ENCODE measurements at places on chromosomes 2 and 18.

GRCh38 chr18:55587418-55588110, 428 bp downstream of the TCF4 start:
- DNase-seq: peak; percentile 37

DNA sequence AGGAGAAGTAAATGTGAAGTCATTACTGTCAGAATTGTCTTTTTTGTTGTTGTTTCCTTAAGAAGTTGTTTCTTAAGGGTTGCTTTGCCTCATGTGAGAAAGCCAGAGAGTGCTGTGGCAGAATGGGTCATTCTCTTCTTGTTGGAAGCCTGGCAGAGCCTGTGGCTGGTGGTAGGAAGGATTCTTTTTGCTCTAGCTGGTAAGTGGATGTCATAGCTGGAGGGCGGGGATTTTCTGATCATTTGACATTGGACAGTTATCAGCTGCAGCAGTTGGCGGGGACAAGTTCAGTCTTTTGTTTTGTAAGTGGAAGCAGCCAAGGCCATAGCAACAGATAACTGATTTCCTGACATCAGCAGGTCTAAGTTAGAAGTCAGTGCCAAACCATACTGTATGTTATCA, 5.5 kb upstream of the RMDN2 start:
- no peak for DNase-seq

DNA sequence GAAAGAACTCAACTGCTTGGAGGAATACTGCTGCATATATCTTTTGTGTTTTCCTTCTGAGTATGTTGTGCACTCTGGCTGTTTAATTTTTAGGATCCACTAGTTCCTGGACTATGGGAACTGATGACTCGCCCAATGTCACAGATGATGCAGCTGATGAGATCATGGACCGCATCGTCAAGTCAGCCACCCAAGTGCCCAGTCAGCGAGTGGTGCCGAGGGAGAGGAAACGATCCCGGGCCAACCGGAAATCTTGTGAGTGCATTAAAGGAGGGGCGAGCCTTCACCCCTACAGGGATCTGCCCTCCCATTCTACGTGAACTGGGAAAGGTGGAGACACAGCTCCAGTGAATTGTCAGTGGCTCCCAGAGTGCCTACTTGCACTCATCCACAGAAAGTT, 59.6 kb downstream of the TPGS2 start:
- DNase-seq: no peak

DNA sequence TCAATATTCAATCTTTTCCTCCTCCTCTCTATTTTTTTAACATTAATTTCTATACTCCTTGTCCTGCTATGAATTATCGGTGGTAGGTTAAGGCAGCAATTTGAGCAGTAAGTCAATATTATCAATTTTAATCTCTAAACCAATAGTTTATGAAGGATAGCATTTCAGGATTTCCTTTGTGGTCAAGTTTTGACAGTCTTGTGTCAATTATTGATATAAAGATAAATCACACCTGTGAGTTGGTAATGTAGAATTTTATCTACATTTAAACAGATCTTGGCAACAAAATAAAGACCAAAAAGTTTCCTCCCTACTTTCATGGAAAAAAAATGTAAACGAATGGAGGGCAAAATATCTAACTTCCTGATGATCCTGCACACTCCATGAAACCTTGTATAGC, 87.3 kb downstream of the IKZF2 start:
- no peak for DNase-seq

- DNase-seq: no peak
These were observed 131.6 kb downstream of the VAPA start for GRCh38 chr18:10045296-10045891.

- no peak for DNase-seq
These were observed 359.3 kb downstream of the IRS1 start for GRCh38 chr2:226440127-226440918.

GRCh38 chr2:223316342-223316741, 264.4 kb downstream of the KCNE4 start:
- no peak for DNase-seq

- no peak for DNase-seq
These were observed 8.9 kb downstream of the ASIC4 start for GRCh38 chr2:219523031-219523671.

- DNase-seq: no peak
These were observed 90.3 kb downstream of the RNF144A start for GRCh38 chr2:7007488-7007845.

- DNase-seq: no peak
These were observed 926 bp downstream of the SERPINB8 start for GRCh38 chr18:63970809-63971205.

DNA sequence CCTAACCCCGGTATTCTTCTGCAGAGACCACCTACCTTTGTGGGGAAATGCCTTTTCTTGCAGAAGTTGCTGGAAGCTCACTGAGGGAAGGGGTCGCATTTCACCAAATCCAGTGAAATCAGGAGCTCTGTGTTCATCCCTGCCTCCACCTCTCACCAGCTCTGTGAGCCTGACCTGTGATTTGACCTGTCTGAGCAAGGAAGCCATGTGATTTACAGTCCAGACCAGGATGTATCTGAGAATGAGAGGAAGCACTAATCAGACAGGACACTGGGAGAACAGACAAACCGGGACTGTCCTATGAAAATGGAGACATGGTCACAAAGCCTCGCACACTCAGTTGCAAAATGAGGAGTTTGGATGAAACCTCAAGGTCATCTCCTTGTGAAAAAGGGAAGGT, 285.4 kb downstream of the BCL11A start:
- DNase-seq: no peak

DNA sequence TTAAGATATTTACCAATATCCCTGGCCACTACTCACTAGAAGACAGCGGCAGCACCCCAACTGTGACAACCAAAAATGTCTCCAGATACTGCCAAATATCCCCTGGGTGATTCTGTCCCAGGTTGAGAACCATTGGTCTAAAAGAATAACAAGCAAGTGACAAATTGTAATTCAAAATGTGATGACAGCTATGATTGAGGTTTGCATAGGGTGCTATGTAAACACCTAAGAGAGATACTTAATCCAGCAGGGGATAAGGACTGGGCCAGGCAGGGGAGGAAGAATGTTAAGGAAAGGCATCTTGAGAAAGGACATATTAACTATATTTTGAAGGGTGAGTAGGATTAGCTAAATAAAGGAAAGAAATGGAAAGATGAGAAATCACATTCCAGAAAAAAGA, 38.0 kb upstream of the ENOSF1 start:
- DNase-seq: no peak

GRCh38 chr2:68094111-68094510, 31.3 kb upstream of the C1D start:
- no peak for DNase-seq

GRCh38 chr18:21085579-21086166, 25.9 kb downstream of the ROCK1 start:
- DNase-seq: no peak

DNA sequence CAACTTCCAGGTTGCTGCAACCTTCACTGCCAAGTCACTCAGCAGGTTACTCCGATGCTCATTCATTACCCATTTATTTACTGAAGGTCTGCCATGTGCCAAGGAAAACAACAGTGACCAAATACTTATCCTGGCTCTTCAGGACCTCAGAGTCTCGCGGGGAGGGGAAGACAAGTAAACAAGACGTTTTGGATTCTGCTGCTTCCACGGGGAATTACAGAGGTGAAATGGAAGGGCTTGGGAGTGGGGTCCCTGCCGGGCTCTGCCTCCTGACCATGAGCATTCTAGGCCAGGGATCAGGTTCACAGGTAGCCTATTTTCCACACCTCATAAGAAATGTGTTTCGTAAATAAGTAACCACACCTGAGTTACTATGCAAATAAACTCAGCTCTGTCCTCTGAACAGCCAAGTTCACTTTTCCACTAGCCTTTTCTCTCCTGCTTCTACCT, 68.1 kb downstream of the CLHC1 start:
- DNase-seq: no peak

- DNase-seq: no peak
These were observed 186.8 kb downstream of the LTBP1 start for GRCh38 chr2:33133454-33133952.

- DNase-seq: peak; percentile 79
These were observed 9.9 kb upstream of the IL1A start for GRCh38 chr2:112794131-112794733.

GRCh38 chr2:79734518-79734917, 221.7 kb downstream of the CTNNA2 start:
- DNase-seq: no peak

- no peak for DNase-seq
These were observed 1.1 kb upstream of the EPC2 start for GRCh38 chr2:148643421-148643820.

Data from NK-92 treated with Interleukin-12 subunit alpha and Interleukin-12 subunit beta, amount 100 ng/mL, for 24 hours (cell line).